ENCODE measurements at places on chromosomes 1 and 21.

GRCh38 chr1:230905733-230906132, 37.4 kb upstream of the C1orf198 start:
- DNase-seq: no peak

- DNase-seq: no peak
Observed at GRCh38 chr1:32770741-32771548, 46.2 kb downstream of the YARS1 start.

DNA sequence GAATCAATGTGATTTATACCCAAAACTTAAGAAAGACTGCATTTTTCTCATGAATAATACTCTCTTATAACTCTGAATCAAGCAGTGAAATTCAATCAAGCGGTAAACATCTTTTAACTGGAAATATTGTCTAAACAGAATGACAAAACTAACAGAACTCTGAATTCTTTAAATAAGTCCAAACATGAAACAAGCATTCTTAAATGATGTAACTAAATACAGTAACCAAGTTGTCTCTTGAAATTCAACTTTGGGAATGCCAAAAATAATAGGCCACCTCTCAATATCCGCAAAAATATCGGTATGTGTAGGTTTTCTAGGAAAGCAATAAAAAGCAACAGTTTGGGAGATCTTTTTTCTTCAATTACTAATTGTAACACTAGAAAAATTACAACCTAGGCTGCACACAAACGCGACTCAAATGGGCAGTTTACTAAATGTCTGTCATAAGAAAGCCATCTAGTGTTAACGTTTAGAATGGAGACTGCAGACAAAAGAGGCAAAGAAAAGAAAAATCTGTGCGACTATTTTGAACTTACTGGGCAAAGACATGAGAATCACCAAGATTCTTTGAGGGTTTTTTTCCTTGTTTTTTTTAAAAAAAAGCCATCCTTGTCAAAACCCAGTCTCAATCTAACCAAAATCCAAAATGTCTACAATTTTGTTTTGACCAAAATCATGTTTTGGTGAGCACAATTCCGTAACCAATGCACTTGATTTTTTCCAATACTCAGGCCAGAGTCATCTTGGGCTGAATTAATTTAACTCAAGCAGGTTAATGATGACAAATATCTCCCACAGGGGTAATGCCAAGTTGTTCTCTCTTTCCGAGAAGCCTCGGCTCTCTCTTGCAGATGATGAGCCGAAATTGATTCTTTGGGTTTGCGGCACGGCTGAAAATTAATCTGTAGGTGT, 1.3 kb downstream of the SIPA1L2 start:
- DNase-seq: peak; percentile 9

- DNase-seq: no peak
Observed at GRCh38 chr1:158930504-158930903, 848 bp upstream of the PYHIN1 start.

DNA sequence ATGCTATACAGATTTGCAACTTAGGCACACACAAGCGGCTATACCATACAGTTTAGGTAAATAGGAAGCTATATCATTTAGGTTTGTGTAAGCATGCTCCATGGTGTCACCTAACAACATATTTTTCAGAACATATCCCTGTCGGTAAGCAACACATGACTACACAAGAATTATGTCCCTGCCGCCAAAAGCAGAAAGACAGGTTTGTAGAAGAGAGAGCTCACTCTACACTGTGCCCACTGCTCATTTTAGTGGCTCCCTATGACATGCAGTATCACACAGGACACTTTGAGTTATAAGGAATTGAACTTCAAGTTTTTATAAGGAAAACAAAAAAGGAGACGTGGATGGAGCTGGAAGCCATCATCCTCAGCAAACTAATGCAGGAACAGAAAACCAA, 132.5 kb upstream of the KAZN start:
- DNase-seq: no peak

GRCh38 chr1:63264161-63264560, 58.2 kb upstream of the FOXD3 start:
- DNase-seq: no peak

GRCh38 chr1:162004441-162004950, 19.2 kb downstream of the OLFML2B start:
- DNase-seq: no peak

DNA sequence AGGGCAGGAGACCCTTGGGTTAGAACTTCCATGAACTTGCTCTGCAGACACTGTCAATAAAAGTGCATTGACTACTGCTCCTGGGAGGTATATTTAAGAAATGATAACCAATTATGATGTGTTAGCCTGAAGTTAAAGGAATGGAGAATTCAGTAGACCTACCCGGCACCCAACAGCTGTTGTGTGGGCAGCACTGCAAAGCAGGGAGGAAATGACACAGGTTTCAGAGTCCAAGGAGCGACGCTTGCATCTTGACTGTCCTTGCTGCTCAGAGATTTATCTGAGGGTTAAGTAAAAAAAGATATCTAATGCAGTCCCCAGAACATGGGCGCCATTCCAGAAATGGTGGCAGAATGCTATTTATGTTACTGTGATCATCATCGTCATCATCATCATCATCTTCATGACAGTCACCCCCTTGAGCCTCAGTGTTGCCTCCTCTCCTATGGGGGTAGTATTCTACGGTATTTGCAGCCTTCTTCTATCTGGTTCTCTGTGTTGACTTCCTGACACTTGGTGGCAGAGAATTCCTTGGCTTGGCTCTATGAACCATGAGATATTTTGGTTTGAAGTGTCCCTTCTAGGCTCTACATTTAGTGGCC, 225.9 kb downstream of the KAZN start:
- no peak for DNase-seq

GRCh38 chr1:228803421-228803820, 68.1 kb downstream of the RHOU start:
- DNase-seq: no peak

DNA sequence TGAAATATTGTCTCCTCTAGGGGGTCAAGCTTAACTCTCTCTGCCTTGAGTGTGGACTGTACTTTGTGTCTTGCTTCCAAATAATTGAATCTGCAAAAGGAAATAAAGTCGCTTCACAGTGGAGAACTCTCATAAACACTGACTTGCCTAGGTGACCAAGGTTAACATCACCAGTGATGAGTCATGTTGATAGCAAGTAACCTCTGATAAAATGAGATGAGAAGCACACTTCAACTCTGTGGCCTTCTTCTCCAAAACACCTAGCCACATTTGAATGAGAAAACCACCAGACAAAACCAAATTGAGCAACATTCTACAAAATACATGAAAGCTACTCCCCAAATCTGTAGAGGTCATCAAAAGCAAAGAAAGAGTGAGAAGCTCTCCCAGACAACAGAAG, 37.6 kb downstream of the PDE4B start:
- DNase-seq: no peak

DNA sequence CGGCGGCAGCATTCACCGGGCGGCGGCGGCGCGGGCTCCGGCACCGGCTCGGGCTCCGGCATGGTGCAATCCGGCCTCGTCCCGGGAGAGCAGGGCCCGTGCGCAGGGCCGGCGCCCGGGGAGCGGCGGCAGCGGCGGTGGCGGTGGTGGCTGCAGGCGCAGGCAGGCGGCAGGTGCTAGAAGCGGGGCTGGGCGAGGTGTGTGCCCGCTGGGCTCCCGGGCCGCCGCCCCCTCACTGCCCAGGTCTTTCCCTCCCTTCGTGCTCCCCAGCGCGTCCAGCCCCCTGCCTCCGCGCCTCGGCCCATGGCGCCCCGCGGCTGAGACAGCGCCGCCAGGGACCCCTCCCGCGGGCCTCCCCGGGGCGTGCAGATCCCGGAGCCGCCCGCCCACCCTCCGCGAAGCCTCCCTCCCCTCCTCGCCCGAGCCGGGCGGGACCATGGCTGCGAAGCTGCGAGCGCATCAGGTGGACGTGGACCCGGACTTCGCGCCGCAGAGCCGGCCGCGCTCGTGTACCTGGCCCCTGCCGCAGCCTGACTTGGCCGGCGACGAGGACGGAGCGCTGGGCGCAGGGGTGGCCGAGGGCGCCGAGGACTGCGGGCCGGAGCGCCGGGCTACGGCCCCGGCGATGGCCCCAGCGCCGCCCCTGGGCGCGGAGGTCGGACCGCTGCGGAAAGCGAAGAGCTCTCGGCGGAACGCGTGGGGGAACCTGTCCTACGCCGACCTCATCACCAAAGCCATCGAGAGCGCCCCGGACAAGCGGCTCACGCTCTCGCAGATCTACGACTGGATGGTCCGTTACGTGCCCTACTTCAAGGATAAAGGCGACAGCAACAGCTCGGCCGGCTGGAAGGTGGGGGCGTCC, 492 bp downstream of the FOXO6 start:
- DNase-seq: no peak

- DNase-seq: no peak
Observed at GRCh38 chr1:203596673-203597210, 29.9 kb upstream of the ATP2B4 start.

- DNase-seq: no peak
Observed at GRCh38 chr1:159916242-159917051, 8.9 kb downstream of the TAGLN2 start.

DNA sequence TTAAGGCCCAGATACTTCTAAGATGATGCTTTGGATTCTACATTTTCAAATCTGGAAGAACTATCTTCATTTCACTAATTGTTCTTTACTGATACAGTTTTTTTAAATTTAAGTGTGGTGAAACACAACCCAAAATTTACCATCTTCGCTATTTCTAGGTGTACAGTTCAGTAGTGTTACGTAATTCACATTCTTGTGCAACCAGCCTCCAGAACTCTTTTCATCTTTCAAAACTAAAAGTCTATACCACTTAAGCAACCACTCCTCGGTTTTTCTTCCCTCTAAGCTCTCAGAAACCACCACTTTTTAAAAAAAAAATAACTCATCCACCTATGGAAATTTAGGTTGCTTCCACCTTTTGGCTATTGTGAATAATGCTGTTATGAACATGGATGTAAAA, 220.7 kb downstream of the PDE4B start:
- DNase-seq: no peak

- no peak for DNase-seq
Observed at GRCh38 chr1:45569571-45569961, 14.3 kb upstream of the NASP start.

DNA sequence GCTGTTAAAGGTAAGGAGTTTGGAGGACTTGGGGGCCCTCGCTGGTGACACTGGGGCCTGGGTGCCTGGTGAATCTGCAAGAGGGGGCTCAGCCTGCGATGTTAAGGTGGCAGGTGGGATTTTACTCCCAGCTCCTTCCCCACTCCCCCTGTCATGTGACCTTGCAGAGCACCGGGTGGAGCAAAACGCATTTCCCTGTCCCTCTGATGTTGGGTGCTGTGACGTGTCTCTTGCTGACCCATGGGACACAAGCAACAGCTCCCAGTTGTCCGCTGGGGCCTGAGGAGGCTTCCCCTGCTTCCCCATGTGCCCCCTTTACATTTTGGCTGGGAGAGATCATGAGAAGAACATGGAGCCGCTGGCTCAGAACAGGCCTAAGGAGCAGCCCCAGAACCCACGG, 319.0 kb downstream of the MATN1 start:
- no peak for DNase-seq

DNA sequence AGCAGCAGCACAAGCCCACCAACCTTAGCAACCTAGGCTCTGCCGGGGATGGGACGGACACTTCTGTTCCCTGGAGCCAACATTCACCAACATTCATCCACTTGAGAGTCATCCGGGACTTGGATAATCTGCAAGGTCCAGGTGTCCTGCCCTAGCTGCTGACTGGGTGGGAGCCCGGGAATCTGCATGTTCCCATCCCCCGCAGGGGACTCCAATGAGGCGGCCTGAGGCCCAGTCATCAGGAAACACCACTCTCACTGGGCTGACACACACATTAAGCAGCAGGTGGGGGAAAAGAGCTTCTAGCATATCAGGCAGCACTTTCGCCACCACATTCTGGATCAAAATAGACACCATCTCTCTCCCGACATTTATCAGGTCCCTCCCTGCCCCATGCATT, 38.4 kb upstream of the CCSAP start:
- DNase-seq: no peak

DNA sequence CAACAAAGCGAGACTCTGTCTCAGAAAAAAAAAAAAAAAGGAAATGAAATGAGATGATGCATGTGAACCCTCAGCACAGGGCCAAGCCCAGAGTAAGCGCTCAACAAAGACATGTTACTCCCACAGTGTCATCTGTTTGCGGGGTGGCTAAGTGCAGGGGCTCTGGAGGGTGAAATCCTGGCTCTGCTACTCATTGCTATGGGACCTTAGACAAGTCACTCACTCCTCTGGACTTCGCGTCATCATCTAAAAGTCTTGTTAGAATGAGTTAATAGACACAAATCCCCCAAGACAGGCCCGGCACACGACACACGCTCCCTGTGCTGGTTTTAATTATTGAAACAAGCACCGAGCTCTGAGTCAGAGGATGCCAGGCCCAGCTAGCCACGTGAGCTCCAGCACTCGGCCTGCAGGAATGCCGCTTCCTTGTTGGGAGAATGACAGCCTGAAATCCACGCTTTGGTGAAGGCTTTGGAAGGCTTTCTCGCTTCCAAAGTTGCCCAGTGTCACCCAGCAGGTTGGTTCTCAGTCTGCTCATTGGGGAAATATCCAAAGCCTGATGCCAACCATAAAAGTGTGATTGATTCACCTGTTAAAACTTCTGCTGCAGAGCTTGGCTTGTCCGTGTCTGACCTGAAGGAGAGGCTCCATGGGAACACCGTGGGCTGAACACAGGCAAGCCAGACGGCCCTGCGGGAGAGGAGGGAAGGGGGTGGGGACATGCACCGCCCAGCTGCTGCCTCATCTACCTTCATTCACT, 36.7 kb upstream of the TARDBP start:
- no peak for DNase-seq

DNA sequence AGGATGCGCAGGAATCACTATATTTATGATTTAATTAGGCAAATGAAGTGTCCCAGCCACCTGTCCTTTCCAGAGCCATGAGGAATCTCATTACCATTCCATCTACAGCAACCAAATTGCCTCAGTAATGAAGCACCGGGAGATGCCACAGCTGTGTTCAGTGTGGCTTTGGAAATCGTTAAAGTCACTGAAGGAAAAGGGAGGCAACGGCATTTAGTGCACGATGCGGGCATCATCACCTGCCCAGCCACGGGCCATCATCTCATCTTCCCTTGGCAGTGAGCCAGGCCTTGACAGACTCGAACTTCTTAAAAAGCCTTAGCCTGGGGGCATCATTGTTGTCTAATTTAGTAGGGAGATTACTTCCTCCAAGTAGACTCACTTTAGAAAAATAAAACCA, 67.8 kb downstream of the CNIH3 start:
- DNase-seq: no peak

DNA sequence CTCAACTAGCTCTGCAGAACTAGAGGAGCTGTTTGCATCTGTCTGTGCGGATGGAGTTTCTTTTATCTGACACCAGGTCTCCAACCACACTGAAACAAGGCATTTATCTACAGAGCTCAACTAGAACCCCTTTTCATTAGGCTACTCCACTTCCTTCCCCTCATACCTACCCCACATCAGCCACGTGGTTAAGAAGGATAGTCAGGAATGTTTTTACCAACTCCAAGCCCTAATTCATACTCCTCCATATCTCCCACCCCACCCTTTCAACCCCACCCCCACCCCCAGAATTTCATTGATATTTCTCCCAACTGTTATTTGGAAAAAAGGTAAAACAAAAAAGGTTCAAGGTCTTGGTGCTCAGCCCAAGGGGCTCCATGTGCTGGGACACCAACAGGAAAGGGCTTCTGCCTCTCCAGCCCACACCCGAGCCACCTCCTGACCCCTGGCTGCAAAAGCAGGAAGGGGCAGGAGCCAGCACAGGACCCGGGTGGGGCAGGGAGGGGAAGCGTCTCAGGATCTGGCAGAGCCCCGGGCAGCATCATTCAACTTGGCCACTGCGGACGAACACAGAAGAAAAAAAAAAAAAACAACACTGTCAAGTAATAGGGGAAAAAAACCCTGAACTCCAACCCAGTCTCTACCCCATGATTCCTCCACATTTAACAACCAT, 7.0 kb downstream of the ENSA start:
- DNase-seq: no peak

GRCh38 chr1:112508278-112509004, at the start of gene WNT2B:
WNT2B (plus strand) TSS chr1:112508965; CDS start chr1:112509263, 298 bp downstream.
- DNase-seq: no peak

Measured in KG1 (cell line).